ENCODE measurements at places on chromosomes 5 and 9. TPM values are rescaled to one million over a fixed set of nuclear protein-coding genes. Genes with fewer than 3 reads are reported as not detected.

GRCh38 chr9:27436234-27436633 lies 87.9 kb upstream of the IFNK start:
- no peak overlapping the region for H3K27ac ChIP-seq
- no peak for DNase-seq
- H3K27me3 ChIP-seq, result no peaks in the 10 kb centered on the region
- peaks cover 21% of the 10 kb centered on the region for H3K4me1 ChIP-seq

The HEMGN gene
- total RNA-seq, result 0.25 TPM

The HAVCR2 gene
- total RNA-seq, result 3.0 TPM

GRCh38 chr5:106113922-106114321 lies 1556.8 kb downstream of the EFNA5 start:
- H3K4me3 ChIP-seq, result no peak overlapping the region
- no peaks in the 10 kb centered on the region for H3K4me1 ChIP-seq
- DNase-seq, result no peak
- no peaks in the 10 kb centered on the region for H3K27me3 ChIP-seq
- H3K36me3 ChIP-seq, result no peaks in the 10 kb centered on the region
- H3K27ac ChIP-seq, result no peak overlapping the region

DNA sequence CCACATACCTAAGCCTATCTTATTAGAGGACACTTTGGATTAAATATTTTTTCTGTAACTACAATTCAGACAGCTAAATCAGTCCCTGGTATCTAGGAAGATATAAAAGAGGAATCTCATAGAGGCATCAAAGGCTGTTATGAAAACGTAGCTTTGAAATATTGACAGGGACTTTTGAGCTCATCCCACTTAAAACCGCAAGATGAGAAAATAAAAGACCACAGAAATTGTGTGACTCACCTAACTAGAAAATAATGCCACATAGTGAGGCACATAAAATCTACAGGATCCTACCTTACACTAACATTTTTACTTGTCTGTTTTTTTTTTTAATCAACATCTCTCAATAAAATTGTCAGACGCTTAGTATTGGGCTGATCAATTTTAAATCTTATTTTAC lies 686.5 kb upstream of the COX7C start:
- no peak for DNase-seq
- no peak overlapping the region for H3K27ac ChIP-seq
- no peaks in the 10 kb centered on the region for H3K27me3 ChIP-seq
- no peaks in the 10 kb centered on the region for H3K36me3 ChIP-seq
- no peak overlapping the region for H3K4me3 ChIP-seq

All from heart right ventricle (tissue), 16 donors.